Transverse colon (tissue), 4 donors: ENCODE measurements at places on chromosomes 3 and 15.

- no peak for DNase-seq
These were observed 597.8 kb downstream of the ROBO1 start for GRCh38 chr3:79170021-79170420.

DNA sequence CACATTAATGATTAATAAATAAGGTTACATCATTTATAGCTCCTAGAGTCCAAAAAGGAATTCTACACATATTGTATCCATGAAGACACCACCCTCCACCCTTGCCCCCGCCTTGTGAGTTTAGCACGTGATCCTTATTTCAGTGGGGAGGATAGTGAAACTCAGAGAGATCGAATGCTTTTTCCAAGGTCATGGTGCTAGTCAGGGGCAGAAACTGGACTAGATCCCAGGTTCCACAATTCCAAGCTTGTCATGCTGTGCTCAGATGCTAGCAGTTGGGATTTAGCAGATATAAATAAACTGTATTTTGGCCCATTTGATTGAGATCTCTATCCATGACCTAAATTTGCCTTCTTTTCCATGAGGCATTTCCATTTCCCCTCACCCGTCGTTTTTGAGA lies 227.4 kb upstream of the THRB start:
- no peak for DNase-seq

DNA sequence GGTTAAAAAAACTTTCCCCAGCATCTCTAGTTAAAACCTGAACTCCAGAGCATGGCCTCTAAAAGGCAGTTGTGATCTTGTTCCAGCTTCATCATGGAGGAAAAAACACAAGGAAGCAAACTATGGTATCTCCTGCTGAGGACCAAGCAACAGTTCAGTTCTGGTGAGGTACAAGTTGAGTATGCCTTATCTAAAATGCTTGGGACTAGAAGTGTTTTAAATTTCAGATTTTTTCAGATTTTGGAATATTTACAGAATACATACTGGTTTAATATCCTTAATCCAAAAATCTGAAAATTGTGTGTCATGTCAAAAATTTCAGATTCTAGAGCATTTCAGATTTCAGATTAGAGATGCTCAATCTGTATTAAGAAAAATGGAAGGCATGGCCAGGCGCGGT lies 9.7 kb downstream of the DBR1 start:
- no peak for DNase-seq

DNA sequence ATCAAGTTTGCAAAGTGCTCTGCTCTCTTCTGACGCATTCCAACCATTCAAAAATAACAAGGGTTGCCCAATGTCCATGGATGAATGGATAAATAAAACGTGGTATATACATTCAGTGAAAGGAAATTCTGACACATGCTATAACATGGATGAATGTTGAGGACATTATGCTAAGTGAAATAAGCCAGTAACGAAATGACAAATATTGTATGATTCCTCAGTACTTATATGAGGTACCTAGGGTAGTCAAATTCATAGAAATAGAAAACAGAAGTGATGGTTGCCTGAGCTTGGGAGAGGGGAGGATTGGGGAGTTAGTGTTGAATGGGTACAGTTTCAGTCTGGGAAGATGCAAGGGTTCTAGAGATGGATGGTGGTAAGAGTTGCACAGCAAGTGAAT lies 33.9 kb downstream of the SH3BP5 start:
- no peak for DNase-seq

DNA sequence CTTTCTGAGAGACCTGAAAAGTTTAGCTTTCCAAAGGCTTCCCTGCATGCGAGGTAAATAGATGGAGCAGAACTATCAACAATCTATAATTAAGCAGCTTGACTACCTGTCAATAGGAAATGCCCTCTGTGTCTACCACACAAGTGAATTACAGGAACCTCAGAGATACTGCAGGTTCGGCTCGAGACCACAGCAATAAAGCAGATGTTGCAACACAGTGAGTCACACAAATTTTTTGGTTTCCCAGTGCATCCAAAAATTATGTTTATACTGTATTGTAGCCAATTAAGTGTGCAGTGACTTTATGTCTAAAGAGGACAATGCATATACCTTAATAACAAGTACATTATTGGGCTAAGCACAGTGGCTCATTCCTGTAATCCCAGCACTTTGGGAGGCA lies 252.0 kb downstream of the UBE2E2 start:
- no peak for DNase-seq

GRCh38 chr3:146504498-146505197 lies 35.3 kb upstream of the PLSCR2 start:
- DNase-seq: no peak

- no peak for DNase-seq
These were observed 422 bp downstream of the LSAMP start for GRCh38 chr3:116444819-116445310.

GRCh38 chr3:53774414-53774813 lies 71.8 kb downstream of the CHDH start:
- DNase-seq: no peak

DNA sequence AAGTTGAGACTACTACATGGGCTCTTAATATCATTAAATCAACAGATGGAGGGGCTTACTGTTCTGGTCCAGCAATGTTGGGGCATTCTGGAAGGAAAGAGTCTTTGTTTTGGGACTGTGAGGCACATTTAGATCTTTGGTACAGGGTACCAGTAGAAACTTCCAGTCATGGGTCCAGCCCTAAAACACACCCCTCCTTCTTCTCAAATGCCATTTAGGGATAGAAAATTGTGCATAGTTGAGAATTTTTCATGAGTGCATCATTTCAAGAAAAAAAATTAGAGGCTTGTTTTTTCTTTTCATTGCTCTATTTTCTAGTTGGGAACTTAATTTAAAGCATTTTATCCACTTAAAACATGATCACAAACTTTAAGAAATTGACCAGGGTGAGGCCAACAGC lies 4.1 kb upstream of the RTP1 start:
- DNase-seq: no peak

DNA sequence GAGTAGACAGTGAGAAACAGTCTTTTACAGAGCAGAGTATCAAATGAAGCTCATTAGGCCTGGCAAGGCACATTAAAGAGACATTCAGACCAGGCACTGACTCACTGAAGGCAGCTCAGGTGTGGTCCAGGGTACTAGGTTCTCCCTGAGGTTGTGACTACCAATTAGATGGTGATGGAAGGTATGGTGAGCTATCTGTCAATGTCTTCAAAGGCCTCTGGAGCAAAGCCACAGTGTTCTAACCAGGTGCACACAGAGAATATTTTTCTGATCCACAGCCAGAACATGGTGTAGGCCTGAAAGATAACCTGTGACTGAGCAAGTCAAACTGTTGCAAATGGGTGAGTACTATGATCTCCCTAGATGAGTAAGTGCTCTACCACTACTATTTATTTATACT lies 51.5 kb downstream of the EOMES start:
- DNase-seq: no peak

DNA sequence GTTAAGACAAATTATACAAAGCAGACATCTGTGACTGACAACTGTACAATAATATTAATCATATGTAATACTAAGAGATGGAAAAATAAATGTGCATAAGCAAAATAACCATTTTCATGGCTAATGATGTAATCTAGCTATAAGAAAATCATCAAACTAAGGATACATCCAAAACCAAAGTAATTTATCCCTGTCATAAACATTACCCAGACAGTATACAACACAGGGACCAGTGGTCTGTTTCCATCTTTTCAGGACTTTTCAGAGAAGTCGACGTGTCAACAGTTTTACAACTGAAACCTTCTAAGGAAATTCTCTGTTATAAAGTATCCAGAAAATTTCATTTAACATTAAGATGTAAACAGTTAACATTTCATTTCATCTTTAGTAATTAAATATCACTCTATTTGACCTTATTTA lies 11.0 kb downstream of the THBS1 start:
- no peak for DNase-seq

DNA sequence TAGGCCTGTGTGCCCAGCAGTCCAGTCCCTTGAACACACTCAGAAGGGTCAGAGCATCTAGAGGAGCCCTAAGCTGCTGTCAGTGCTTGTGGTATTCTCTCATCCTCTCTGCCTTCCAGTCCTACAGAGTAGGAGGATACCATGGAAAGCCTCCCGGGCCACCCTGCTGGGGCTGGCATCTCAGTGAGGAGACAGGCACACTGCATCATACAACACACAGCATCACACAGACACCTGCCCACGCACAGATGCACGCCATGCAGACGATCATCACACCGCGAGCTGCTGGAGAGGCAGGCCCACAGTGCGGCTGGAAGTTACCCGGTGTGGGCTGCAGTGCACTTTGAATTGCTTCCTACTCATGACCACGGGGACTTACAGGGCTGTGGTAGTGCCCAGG lies 15.2 kb downstream of the GABRA5 start:
- no peak for DNase-seq

GRCh38 chr15:60635507-60636352 lies 156.8 kb upstream of the ICE2 start:
- no peak for DNase-seq

GRCh38 chr15:71612869-71613268 lies 197.5 kb upstream of the NR2E3 start:
- no peak for DNase-seq

DNA sequence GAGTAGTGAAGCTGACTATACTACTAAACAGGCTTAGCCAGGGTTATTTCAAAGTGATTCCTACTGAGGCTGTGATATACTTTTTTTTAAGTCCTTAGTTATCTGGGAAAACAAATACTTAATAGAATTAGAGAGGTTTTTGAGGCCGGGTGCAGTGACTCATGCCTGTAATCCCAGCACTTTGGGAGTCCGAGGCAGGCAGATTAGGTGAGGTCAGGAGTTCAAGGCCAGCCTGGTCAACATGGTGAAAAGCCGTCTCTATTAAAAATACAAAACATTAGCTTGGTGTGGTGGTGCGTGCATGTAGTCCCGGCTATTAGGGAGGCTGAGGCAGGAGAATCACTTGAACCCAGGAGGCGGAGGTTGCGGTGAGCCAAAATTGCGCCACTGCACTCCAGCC lies 34.2 kb downstream of the PRTG start:
- DNase-seq: no peak

DNA sequence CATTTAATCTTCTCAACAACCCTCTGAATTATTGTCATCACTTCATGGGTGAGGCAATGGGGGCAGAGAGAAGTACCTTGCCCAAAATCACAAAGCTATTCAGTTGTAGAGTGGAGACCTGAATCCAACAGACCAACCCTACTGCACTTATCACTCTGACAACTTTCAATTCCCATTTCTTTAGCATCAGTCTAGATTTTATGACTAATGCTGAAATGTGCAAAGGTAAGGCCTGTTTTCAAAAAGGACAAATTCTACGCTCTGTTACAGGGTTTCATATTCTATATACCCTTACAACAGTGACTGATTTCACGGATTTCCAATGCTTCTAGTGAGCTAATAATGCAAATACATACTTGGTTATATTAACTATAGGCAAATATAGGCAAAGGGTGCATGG lies 286.0 kb downstream of the ADAMTS17 start:
- DNase-seq: no peak

DNA sequence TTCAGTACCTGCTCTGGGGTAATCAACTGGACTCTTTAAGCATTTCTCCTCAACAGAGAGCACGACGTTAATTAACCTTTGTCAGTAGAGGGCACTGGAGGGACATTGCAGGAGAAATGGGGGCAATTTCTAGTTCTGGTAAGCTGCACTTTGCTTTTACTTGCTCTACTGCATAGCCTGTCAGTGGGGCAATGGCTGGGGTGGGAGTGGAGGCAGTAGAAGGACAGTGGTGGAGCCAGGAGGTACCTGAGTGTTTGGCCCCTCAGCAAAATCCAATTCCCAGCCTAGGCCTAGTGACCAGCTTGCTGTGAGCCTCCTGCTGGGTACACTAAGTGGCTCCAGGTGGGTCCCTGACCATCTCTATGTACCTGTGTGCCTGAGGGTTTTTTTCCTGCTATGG lies 18.3 kb upstream of the MED12L start:
- DNase-seq: no peak

DNA sequence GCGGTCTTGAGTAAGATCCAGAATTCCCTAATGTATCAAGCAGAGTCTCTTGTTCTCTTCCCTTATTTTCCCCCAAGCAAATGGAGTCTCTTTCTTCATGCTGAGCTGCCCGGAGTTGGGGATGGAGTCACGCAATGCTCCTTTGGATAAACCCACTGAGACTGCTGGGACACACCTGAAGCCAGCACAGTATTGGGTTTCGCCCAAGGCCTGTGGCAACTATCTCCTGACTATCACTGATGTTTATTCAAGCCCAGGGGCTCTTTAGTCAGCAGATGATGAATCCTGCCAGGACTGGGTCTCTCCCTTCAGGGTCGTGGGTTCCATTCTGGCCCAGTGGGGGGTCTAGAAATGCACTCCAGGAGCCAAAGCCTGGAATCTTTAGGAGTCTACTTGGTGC lies 11.3 kb downstream of the USF3 start:
- DNase-seq: no peak

DNA sequence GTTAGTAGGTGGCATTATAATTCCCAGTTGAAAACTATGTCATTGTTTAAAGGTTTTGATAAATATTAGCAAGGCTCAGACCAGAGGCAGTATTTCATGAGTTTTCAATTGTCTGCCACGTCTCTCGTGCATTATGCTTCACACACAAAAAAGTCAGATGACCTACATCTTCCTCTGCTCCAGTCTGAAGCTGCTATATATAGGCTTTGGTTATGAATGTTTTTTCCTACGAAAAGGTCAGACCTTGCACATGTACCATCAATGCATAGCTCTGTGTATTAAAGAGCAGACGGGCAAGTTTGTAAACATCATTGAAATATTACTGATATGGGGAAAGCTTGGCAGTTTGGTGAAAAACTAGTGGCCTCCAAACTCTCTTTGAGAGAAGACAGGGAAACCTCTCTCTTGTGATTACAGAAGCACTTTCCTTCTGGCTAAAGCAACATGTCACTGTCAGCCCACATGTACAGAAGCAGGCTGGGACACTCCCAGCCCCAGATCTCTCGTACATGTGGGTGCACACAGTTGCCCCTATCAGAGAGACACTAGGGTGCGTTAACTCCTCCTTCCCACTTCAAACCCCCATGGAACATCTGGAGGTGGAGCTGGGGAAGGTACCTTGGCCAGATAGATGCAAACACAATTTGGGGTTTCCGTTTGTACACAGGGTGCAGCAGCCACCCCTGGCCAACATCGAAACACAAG lies 184.0 kb upstream of the BCL6 start:
- DNase-seq: no peak
